ENCODE measurements at places on chromosomes 1 and 21.

GRCh38 chr1:58768971-58769808 is 14.7 kb downstream of the JUN start:
- peak; percentile 55 for DNase-seq

DNA sequence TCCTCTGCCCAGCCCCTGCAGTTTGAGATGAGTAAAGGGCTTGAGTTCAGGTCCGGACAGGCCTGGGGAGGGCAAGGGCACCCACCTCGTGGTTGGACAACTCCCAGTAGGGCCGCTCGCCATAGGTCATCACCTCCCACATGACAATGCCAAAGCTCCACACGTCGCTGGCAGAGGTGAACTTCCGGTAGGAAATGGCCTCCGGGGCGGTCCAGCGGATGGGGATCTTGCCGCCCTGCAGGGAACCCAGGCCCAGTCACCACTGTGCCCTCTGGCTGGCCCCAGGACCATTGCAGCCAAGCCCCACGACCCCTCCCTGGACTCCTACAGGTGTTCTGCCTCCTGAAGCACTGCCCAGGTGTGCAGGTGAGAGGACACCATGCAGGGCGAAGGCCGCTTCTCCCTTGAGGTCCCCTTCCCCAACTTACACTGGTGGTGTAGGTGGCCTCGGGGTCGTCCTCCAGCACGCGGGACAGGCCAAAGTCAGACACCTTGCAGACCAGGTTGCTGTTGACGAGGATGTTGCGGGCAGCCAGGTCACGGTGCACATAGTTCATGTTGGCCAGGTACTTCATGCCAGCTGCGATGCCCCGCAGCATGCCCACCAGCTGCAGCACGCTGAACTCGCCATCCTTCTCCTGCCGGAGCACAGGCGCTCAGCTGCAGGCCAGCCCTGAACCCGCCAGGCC is 24.1 kb downstream of the EPHA2 start:
- DNase-seq = no peak

DNA sequence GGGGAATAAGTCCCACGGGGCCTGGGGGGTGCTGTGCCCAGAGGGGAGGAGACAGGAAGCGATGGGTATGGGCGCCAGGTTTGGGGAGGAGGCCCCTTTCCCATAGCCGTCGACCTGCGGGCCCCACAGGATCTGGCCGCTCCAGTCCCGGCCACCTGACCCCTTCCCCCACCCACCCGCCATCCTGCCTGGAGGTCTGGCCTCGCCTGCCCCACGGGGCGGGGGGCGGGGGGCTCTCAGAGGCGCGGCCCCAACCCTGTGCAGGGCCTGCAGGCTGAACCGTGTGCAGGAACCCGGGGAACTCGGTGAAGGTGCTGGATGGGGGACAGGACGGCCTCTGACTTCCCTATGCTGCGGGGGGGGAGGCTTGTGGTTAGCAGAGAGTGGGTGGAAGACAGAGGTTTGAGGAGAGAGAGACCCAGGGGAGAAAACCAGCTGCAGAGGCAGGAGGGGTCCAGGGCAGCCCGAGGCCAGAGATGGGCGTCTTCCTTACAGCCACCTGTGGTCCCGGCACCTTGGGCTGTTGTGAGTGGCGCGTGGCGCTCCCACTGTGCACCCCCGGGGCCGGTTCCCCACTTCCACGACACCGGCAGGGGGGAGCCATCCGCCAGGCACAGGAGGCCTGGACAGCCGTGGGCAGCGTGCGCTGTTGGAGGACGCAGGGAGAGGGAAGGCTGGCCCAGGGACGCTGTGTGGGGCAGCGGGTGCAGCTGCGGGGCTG is 2.5 kb upstream of the TNFRSF18 start:
- DNase-seq = peak; percentile 77

DNA sequence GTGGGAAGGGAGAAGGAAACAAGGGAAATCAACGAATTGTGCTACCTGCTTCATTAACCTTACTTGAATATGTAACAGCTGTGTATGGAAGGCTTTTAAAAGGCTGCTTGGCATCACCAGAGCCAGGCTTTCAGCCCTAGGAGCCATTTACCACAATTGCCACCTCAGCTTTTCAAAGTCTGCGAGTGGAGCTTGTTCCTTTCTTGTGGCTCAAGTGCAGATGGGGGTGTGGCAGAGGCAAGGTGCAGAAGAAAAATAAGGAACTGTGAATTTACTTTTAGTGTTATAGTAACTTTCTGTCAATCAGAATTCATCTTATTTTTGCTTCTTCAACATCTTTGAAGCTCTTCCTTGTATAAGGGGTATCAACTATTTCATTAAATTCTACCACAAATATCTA is 17.6 kb downstream of the CLCA2 start:
- DNase-seq = peak; percentile 63

DNA sequence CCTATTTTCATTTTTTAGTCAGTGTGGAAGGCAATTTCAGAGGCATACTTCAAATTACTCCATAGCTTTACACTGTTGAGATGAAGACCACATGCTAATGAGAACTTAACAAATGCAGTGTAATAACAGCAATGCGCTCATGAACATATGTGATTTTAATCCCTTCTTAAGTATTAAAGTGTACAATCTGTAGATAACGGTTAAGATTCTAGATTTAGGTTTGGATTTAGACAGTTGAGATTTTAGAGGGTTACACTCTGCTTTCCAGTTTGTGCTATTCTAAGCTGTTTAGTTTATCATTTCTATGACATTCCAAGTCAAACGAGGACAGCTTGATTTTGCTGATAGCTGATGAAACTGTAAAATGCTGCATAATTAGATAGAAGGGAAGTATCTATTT is 257.8 kb upstream of the CHRM3 start:
- no peak for DNase-seq

GRCh38 chr1:86521522-86521891 is 25.4 kb upstream of the CLCA4 start:
- no peak for DNase-seq

GRCh38 chr1:180181048-180181447 is 26.4 kb downstream of the QSOX1 start:
- peak; percentile 62 for DNase-seq

DNA sequence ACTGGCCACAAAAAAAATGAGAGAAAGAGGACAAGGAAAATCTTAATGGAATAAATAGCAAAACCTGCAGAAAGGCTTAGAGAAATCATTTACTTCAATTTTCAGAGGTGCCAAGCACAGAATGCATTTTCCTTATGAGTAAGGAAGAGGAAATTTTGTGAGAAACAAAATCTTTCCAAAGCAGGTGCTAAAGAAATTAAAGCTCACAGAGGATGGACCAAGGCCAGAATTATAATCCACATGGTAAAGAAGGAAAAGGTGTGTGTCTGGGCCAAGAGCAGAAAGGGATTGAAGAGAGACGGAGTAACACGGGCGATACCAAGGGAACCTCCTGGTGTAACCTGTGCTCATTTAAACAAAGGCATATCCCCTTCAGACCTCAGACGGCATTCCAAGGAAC is 340.0 kb upstream of the NFIA start:
- DNase-seq = no peak

GRCh38 chr1:246005067-246005466 is 502.0 kb downstream of the SMYD3 start:
- DNase-seq = peak; percentile 67

- DNase-seq = no peak
Observed at GRCh38 chr1:182128502-182128901, 67.0 kb upstream of the ZNF648 start.

DNA sequence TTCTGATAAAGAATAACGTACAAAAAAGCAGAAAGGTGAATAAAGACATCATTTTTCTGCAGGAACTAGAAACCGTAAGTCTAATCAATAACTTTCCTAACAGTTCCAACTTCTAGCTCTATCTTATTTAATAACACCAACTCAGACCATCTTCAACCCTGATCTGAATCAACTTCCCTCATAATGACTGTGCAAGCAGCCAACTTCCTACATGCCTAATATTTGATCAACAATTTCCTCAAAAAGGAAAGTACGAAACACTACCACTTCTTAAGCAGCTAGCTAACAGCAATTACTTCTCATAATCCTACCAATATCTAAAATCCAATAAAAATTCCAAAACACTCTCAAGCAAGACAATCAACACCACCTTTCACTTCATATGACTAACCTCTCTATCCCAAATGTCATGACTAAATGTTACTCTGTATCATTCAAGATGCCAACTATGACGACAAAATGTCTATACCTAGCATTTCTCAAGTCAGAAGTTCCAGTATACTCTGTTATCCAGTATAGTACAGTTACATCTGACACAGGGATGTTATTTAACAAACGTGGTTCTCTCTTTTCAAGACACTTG is 1.7 kb downstream of the COP1 start:
- DNase-seq = peak; percentile 59

- DNase-seq = no peak
Observed at GRCh38 chr1:248625971-248626370, 8.9 kb downstream of the OR2T11 start.

DNA sequence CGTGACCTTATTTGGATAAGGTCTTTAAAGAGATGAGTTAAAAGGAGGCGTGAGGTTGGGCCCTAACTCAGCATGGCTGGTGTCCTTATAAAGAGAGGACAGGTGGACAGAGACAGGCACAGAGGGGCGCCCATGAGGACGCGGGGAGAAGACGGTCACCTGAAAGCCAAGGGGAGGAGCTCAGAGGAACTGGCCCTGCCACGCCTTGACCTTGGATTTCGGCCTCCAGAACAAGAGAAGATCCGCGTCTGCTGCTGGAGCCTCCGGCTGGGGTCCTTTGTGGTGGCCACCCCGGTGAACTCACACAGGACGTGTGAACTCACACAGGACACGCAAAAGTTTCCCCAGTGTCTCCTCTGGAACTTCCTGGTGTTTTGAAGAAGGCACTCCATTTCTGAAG is 122.7 kb downstream of the SIK1 start:
- no peak for DNase-seq

- peak; percentile 53 for DNase-seq
Observed at GRCh38 chr1:248404024-248404423, 1.2 kb downstream of the OR2T1 start.

GRCh38 chr1:235997049-235997448 is 67.8 kb downstream of the NID1 start:
- DNase-seq = peak; percentile 49

All from hematopoietic multipotent progenitor cell treated with erythropoietin and hydrocortisone succinate and interleukin-3 and kit ligand, for 4 days (in vitro differentiated cells).